Tibial nerve (tissue), 4 donors: ENCODE measurements at places on chromosomes 2 and 18. TPM values are rescaled to one million over a fixed set of nuclear protein-coding genes. Genes with fewer than 3 reads are reported as not detected.
A peak's percentile ranks its signal among the peaks of the same experiment; 100 is the strongest.

Gene GALNT14
- not detected for total RNA-seq

Gene BBS5
- 21.6 TPM for total RNA-seq

Gene SFT2D3
- total RNA-seq: 12.3 TPM

Gene SYT4
- total RNA-seq: not detected

Gene GALR1
- total RNA-seq: 0.87 TPM

Gene EML6
- total RNA-seq: 18.0 TPM

GRCh38 chr2:220071696-220072095 is 444.3 kb downstream of the SLC4A3 start:
- no peak for DNase-seq
- H3K36me3 ChIP-seq: no peaks in the 10 kb centered on the region
- no peaks in the 10 kb centered on the region for H3K27me3 ChIP-seq
- no peak overlapping the region for H3K27ac ChIP-seq
- H3K4me1 ChIP-seq: no peaks in the 10 kb centered on the region

GRCh38 chr2:62675062-62675461 is 30.5 kb upstream of the EHBP1 start:
- H3K27ac ChIP-seq: no peak overlapping the region
- no peak overlapping the region for H3K4me3 ChIP-seq
- peaks cover 41% of the 10 kb centered on the region for H3K4me1 ChIP-seq
- H3K27me3 ChIP-seq: no peaks in the 10 kb centered on the region

DNA sequence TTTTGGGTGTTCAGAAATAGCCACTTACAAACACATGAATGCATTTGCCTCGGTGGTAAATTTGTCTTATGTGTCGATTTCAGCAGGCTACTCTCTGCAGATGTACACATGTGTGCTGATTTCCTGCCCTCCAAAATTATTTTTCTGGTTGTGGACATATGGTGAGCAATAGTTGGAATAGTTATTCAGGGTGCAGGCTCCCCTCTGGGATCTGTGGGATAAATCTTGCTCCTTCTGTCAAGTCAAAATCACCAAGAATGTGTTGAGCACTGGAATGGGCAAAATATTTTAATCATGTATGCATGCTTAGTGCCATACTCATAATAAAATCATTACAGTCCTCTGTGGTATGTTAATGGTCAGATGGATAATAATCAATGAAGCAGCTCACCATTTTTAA is 684.5 kb downstream of the BCL11A start:
- no peak overlapping the region for H3K4me3 ChIP-seq
- H3K27ac ChIP-seq: no peak overlapping the region
- no peak for DNase-seq
- no peaks in the 10 kb centered on the region for H3K4me1 ChIP-seq

GRCh38 chr2:88003074-88003755 is 13.1 kb downstream of the RNU2-63P start:
- H3K27me3 ChIP-seq: no peaks in the 10 kb centered on the region
- no peak overlapping the region for H3K27ac ChIP-seq
- H3K4me3 ChIP-seq: no peak overlapping the region
- no peaks in the 10 kb centered on the region for H3K4me1 ChIP-seq
- no peaks in the 10 kb centered on the region for H3K36me3 ChIP-seq

DNA sequence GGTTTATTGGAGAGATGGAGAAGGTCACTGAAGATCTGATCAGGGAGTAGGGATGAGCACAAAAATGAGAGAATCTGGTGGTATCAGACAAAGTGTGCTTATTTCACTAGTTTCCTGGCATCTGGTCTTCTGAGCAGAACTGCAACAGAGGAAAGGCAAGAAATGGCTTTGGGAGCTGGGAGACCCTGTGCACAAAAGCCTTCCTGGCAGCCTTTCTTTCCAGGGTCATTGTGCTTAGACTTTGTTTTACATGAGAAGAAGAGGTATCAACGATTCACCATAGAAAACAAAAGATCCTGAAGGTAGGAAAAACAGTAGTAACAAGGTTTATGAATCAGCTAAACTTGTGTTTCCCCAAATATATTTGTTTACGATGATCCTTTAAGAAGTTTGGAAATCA is 162.9 kb downstream of the CNTNAP5 start:
- no peak overlapping the region for H3K4me3 ChIP-seq
- no peak overlapping the region for H3K27ac ChIP-seq
- no peaks in the 10 kb centered on the region for H3K4me1 ChIP-seq
- H3K27me3 ChIP-seq: no peaks in the 10 kb centered on the region
- DNase-seq: no peak
- no peaks in the 10 kb centered on the region for H3K36me3 ChIP-seq

GRCh38 chr2:196170213-196170605 is 1.2 kb downstream of the STK17B start:
- peak overlapping the region; percentile 92 for H3K4me3 ChIP-seq
- peaks cover 9% of the 10 kb centered on the region for H3K4me1 ChIP-seq
- DNase-seq: no peak

DNA sequence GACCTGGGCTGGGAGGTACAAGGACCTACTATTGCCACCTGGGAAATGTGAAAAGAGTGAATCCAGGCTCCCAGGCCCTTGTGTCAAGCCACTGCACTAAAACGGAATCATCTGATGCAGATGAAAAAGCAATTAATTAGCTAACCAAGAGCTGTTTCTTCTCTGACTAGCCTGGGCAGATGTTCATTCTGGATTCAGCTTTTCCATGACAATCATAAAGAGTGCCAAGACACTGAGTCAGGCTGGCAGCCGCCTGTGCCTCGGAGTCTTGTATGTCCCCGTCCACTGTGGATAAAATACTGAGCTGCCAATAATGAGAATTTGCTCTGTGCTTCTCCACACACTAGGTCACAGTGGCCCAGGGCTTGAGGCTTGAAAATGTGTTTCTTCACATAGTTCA is 21.7 kb upstream of the LCLAT1 start:
- no peaks in the 10 kb centered on the region for H3K27me3 ChIP-seq
- no peak overlapping the region for H3K4me3 ChIP-seq
- peaks cover 19% of the 10 kb centered on the region for H3K4me1 ChIP-seq
- DNase-seq: no peak
- H3K27ac ChIP-seq: no peak overlapping the region

DNA sequence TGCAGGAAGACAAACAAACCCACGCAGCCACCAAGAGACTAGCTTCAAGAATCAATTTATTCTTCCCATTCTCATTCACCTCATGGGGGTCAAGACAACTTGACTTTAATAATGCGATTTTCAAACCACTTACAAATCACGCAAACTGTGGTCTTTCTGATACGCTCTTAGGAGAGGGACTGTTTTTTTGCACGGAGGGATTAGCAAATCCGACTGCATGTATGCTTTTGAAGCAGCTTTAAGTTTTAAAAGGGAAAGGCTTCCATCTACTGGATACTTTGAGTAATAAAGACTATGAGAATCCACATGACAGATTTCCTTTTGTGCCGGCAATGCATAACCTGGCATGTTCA is 322.9 kb upstream of the KCNJ3 start:
- peaks cover 5% of the 10 kb centered on the region for H3K4me1 ChIP-seq
- no peak overlapping the region for H3K4me3 ChIP-seq
- no peak for DNase-seq
- H3K27ac ChIP-seq: no peak overlapping the region
- H3K36me3 ChIP-seq: no peaks in the 10 kb centered on the region
- no peaks in the 10 kb centered on the region for H3K27me3 ChIP-seq

DNA sequence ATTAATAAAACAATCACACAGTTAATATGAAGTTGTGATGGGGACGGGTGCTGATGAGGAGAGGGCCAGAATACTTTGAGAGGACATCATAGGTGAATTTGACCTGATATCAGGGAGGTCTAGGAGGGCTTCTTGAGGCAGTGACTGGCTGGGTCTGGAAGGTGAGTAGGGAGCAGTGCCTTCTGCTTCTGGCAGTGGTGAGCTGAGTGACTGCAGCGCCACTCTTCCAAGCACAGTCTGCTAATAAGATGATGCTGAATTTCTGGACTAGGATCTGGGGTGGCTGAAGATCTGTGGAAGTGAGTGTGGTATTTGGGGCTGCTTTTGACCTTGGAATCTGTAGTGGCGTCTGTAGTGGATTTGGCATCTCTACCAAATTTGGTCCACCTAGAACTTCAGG is 5.5 kb downstream of the DGKD start:
- H3K4me3 ChIP-seq: no peak overlapping the region
- DNase-seq: no peak
- no peaks in the 10 kb centered on the region for H3K36me3 ChIP-seq

DNA sequence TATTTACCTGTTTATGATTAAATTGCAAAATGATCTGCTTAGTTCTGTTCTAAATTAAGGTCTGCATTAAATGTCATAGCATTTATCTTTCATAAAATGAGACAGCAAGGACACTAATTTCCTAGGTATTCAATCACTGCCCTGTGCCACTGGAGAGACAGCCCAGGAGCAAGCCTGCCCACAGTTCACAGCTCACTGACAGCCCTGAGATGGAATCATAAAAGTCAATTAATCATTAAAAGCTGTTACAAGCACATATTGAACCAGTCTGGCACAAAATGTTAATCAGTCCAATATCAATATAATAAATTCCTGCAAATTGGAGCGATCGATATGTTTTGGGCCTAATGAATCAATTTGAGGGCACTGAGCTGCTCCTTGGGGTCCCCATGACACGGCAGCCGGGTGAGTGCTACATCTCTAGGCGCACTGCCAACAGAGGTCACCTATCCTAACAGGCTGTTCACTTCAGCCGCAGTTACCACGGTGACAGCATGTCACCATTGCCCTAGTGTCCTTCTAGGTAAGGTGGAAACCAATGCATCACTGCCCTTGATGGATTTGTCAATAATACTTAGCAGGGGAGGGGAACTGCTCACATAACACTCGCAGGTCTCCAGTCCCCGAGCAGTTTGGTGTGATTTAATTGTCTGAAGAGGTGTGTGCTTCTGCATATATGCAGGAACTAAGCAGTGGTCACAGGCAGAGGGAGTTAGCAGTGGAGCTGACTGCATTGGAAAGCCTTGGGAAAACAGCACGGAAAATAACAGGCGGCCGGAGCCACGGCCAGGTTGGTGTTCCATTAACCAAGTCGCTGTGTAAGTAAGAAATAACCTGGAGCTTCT is 47.3 kb downstream of the POU3F3 start:
- H3K27me3 ChIP-seq: no peaks in the 10 kb centered on the region
- no peaks in the 10 kb centered on the region for H3K36me3 ChIP-seq
- no peak for DNase-seq
- no peaks in the 10 kb centered on the region for H3K4me1 ChIP-seq

- no peaks in the 10 kb centered on the region for H3K4me1 ChIP-seq
- H3K4me3 ChIP-seq: no peak overlapping the region
- no peaks in the 10 kb centered on the region for H3K27me3 ChIP-seq
- H3K36me3 ChIP-seq: peaks cover 34% of the 10 kb centered on the region
- no peak for DNase-seq
Observed at GRCh38 chr2:102155703-102156515, 13.4 kb downstream of the IL1R1 start.

DNA sequence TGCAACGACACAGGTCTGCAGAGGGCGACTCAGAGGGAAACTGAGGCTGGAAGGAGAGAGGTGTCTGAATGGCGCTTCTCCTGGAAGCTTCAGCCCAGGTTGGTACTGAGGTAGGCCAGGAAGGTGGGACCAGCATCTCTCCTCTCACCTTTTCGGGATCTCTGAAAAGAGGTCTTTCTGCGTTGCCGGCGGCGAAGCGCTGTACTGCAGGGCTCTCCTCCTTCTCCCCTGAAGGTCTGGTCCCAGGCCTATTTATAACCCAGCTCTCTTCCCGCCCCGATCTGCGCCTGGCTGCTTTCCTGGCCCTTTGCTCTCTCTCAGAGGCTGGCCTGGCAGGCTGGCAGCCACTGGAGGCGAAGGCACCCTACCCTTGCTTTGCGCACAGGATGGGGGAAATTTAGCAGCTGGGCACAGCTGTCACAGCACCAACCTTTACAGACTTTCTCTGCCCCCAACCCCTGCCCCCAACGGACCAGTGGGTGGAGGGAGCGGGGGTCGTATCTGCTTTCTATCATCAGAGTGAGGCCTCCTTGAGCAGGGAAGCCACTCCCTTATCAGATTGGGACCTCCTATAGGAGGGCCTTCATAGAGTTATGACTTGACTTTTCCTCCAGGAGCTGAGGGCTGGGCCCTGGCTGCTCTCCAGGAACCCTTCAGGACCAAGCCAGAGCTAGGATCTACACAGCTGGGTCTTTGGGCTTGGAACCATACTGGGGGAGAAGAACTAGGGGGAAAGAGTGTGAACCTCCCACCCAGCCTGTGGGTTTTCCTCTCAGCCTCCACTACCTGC is 1.1 kb downstream of the DYSF start:
- DNase-seq: no peak
- H3K4me3 ChIP-seq: peak overlapping the region; percentile 41
